Smooth muscle cell of the umbilical artery (primary cell): ENCODE measurements at places on chromosomes 13 and 19. TPM values are rescaled to one million over a fixed set of nuclear protein-coding genes. Genes with fewer than 3 reads are reported as not detected.

TPTE2 gene
- total RNA-seq, result not detected in 2 replicates

TRPC4 gene
- total RNA-seq, result 7.4 and 23.7 TPM in 2 replicates

TNNT1 gene
- 1.5 and 3.0 TPM in 2 replicates for total RNA-seq

SH3GL1 gene
- total RNA-seq, result 28.5 and 65.0 TPM in 2 replicates

FGF22 gene
- total RNA-seq, result not detected in 2 replicates

NBEA gene
- total RNA-seq, result 20.5 and 24.2 TPM in 2 replicates

C1QTNF9 gene
- not detected in 2 replicates for total RNA-seq

ZSCAN1 gene
- not detected in 2 replicates for total RNA-seq

TRPM4 gene
- 13.4 and 23.1 TPM in 2 replicates for total RNA-seq

SOX1 gene
- total RNA-seq, result not detected in 2 replicates

ZNF492 gene
- under 0.01 and 0.60 TPM in 2 replicates for total RNA-seq
